ENCODE measurements at places on chromosomes 3 and 15.

DNA sequence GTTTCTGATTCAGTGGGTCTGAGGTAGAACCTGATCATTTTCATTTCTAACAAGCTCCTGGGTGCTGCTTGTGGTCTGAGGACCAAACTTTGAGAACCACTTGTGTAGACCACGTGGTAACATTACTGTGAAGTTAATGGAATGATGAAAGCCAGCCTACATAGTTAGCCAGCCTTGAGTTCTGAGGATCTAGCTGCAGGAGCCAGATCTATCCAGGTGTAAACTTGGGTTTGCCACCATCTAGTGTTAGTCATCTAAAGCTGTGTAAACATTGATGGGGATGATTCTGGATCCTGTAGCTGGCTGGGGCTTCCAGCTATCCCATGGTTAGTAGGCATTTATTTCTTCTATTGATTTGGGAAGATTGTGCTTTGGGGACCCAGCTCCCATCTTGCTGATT, 170.0 kb downstream of the TMEM108 start:
- DNase-seq = no peak

DNA sequence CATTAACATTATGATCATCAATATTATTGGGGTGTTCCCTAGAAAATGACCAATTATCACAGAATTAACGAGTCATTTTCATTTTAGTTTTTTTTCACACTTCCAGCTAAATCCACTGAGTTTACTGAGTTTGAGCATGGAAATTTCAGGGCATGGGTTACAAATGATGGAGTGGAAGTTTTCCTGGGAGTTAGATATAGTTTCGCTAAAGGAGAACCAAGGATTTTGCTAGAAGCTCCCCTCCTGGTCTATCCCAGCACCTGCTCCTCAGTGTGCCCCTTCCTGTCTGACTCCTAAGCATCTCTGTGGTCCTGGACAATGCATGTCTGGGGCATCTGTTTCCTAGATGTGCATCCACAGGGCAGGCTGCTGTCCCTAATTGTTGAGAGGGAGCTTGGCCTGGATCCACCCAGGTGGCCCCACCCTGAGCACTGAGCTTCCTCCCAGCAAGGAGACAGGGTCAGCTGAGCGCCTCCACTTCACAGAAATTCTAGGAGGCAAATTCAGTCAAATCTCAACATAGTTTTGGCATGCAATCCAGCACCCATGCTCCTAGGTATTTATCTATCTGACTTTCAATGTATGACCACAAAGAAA, 102.3 kb upstream of the GOLGA6L6 start:
- DNase-seq = no peak

- no peak for DNase-seq
Measured at GRCh38 chr3:152403632-152404066, 134.9 kb downstream of the MBNL1 start.

DNA sequence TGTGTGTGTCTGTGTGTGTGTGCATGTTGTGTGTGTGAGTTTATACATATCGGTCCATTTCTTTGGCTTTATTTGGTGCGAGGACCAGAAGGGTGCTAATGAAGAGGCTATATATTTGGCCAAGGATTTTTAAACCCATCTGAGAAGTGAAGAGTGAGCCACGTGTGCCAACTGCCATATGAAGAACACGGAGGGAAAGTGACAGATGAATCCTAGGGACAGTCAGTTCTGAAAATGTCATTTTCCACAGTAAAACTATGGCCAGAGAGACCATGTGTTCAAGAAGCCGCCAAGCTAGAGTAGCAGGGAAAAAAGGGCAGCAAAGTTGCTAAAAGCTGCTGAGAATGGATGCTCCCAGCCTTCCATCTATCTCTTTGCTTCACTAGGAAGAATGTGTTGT, 297.3 kb upstream of the LMCD1 start:
- no peak for DNase-seq

- no peak for DNase-seq
Measured at GRCh38 chr15:96869122-96869521, 538.6 kb downstream of the NR2F2 start.

DNA sequence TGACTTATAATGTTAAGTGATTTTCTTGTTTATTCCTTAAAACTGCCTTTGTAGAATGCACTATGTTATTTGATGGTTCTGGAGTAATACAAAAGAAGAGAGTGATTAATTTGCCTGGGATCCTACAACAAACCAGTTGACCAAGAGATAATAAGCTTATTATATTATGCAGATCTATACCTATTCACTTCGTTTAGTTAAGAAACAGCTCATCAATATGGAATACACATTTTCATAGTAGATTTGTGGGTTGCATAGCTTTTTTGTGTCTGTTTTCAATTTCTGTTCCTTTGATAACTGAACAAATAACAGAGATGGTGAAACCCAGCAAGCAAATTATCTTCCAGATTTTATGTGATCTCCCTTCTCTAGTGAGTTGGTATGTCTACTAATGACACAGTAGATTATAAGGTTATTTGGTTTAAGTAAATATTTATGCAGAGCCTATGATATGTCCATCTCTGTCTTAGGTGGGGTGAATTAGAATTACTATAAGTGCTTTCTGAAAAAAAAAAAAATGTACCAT, 443.3 kb upstream of the TPRG1 start:
- DNase-seq = no peak

DNA sequence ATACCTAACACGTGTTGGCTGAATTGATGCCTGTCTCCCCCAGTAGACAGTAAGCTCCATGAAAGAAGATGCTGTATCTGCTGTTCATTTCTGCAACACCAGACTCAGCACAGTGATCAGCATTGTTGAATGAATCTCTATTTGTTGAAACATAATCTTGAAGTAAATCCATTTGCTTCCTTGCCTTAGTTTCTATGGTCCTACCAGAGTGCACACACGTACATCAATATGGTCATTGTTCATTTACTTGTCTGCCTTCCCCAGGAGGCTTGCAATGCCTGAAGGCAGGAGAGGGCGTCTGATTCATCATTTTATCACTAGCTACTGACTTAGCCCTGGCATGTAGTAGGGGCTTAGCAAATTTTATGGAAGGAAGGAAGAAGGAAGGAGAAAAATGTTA, 19.2 kb downstream of the RBP2 start:
- DNase-seq = no peak

- DNase-seq = no peak
Measured at GRCh38 chr3:127002195-127003174, 19.6 kb downstream of the PLXNA1 start.

- no peak for DNase-seq
Measured at GRCh38 chr3:189531271-189531670, 99.9 kb upstream of the TP63 start.

GRCh38 chr3:105885256-105885655, 16.4 kb upstream of the CBLB start:
- no peak for DNase-seq

DNA sequence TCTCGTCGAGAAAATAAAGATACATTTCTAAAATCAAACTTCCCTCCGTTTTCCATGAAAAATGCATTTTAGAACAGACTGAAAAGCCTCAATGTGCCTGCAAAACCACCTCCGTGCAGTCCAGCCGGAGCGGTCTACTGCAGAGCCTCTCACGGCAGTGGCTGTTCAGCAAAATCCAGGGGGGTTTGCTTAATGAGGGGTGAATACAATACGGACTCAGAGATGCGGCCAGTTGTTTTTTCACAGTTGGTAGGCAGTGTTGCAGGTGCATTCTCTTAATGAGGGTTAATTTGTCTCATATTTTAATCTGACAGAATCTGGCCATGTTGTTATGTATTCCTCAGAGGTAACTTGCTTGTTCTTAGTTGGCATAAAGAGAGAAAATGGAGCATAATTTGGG, 223.0 kb downstream of the EBLN2 start:
- no peak for DNase-seq

- DNase-seq = no peak
Measured at GRCh38 chr3:80338366-80338765, 570.6 kb upstream of the ROBO1 start.

- no peak for DNase-seq
Measured at GRCh38 chr15:49860101-49860500, 239.3 kb downstream of the DTWD1 start.

DNA sequence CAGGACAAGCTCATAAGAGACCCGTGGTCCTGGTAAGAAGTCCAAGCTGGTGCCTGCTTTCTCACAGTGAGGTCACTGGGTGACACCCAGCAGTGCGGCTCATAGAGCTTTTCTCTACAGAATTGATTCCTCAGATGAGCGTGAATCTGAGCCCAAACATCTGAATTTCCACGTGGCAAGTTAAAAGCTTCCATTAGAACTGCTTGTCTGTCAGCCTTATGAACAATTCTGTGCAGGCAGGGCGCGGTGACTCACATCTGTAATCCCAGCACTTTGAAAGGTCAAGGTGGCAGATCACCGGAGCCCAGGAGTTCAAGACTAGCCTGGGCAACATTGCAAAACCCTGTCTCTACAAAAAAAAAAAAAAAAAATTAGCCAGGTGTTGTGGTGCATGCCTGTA, 113.1 kb upstream of the ABHD17C start:
- DNase-seq = no peak

Measured in stimulated activated CD8-positive, alpha-beta memory T cell treated with anti-CD3 and anti-CD28 coated beads, Interleukin-4, amount 100 ng/mL, for 4 hours (primary cell).